ENCODE measurements at places on chromosomes 3 and 15.

GRCh38 chr3:183800243-183800863, 25.0 kb downstream of the MAP6D1 start:
- DNase-seq: no peak

DNA sequence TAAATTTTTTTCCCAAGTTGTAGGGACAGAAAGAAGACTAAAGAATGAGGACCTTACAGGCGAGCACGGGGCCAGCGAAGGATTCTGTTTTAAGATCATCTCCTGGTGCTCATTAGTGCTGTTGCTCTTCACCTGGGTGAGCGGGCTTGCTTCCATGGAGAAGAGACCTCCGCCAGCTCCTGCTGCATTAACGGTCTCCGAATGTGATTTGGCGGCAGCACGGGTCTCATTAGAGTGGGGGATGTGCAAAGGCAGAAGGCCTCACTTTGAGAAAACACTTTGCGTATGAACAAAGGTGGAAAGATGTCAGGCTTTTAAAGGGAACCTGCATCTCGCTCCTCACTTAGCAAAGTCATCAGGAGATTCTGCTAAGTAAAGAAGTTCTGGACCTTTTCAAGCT, 753.4 kb upstream of the CFAP20DC start:
- no peak for DNase-seq

DNA sequence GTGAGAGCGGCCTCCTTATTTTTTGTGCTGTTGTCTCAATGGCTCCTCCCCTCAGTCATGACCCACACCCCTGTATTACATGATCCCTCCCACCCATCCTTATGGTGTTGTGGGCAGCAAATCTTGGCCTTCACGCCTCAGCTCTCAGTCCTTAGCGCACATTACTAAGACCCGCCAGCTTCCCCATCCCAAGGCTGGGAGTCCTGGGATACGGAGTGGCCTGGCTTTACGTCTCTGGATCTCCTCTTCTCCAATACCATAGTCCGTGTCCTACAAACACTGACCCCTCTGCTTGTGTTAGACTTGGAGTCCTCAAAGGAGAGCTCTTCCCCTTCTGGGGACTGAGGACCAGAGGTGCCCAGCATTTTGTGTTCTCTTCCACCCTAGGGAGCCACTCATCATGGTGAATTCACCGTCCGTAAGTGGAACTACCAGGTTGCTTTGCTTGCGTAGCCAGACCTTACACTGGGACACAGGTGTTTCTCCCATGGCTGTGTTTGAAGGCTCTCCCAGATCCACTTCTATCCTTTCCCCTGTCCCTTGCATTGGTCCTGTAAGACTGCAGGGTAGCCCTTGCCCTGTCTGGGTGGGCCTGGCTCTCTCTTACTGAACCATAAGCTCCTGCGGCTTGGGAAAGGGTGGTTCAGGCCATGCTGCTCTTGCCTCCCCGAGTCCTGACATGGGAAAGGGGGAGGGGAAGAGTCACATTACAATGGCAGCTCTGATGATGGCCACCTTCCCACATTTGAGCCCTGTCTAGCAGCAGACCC, 13.6 kb downstream of the GRM2 start:
- no peak for DNase-seq

DNA sequence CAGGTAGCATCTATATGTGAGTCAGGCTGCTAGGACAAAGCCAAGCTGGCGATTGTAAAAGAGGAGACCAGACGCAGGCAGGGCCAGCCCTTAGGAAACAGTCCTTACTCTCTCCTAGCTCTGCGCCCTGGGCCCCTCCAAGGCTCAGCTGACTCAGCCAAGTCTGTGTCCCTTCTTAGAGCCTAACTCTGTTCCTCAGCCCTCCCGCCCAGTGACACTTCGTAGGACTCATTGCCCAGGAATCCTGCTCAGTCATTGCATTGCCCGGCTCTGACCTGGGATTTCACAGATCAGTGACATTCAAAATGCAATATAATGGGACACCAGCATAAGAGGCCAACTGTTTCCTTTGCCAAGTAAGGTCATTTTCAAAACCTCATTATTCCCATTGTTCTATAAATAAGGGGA, 244.2 kb downstream of the TLE3 start:
- DNase-seq: peak; percentile 38

GRCh38 chr3:39637807-39638206, 170.3 kb downstream of the MOBP start:
- DNase-seq: no peak
